ENCODE measurements at places on chromosomes 12 and 14. TPM values are rescaled to one million over a fixed set of nuclear protein-coding genes. Genes with fewer than 3 reads are reported as not detected.

The ADSS1 gene
- 2.7 TPM for total RNA-seq

GRCh38 chr14:35877276-35877675 lies 51.1 kb downstream of the BRMS1L start:
- no peak for DNase-seq

DNA sequence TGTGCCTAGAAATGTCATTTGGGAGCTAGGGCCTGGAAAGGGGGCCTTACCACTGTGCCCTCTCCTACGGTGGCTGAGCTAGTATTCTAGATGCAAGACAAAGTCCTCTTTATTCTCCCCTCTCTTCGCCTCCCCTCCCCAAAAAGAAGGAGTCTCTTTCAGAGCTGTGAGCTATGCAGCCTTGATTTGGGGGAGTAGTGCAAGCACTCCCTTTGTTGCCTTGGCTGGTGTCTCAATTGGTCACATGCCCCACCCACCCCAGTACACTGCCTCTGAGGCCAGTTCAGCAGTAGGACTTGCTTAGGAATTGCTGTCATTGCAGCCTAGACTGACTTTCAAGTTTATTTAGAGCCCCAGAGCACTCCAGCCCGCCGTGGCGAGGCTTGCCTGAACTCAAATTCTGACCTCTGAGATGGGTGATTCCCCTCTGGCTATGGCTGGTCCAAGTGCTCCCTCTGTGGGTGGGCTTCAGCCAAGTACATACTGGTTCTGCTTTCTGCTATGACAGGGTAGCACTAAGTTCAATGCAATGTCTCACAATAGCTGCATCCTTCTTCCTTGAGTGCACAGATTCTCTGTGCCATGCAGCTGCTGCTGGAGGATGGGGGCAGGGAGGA lies 37.0 kb upstream of the FBXO33 start:
- peak; percentile 78 for DNase-seq

- no peak for DNase-seq
Measured at GRCh38 chr14:100554082-100554677, 33.0 kb downstream of the BEGAIN start.

DNA sequence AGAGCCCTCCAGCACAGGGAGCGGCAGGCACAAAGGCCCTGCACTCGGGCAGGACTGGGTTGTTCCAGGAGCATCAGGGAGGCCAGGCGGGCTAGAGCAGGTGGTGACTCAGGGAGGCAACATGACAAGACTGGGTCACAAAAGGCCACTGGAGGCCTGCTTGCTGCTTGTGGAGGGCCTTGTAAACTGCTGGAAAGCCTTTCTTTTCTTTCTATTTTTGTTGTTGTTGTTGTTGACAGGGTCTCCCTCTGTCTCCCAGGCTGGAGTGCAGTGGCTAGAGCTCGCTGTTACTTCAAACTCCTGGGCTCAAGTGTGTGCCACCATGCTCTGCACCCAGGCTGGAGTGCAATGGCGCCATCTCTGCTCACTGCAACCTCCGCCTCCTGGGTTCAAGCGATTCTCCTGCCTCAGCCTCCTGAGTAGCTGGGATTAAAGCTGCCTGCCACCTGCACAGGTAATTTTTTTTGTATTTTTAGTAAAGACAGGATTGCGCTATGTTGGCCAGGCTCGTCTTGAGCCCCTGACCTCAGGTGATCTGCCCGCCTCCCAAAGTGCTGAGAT lies 11.8 kb upstream of the RCOR1 start:
- DNase-seq, result no peak

The CPNE6 gene
- not detected for total RNA-seq

The GALNT8 gene
- 0.38 TPM for total RNA-seq

GRCh38 chr14:65164825-65165135 lies 62.5 kb upstream of the MAX start:
- DNase-seq, result no peak

DNA sequence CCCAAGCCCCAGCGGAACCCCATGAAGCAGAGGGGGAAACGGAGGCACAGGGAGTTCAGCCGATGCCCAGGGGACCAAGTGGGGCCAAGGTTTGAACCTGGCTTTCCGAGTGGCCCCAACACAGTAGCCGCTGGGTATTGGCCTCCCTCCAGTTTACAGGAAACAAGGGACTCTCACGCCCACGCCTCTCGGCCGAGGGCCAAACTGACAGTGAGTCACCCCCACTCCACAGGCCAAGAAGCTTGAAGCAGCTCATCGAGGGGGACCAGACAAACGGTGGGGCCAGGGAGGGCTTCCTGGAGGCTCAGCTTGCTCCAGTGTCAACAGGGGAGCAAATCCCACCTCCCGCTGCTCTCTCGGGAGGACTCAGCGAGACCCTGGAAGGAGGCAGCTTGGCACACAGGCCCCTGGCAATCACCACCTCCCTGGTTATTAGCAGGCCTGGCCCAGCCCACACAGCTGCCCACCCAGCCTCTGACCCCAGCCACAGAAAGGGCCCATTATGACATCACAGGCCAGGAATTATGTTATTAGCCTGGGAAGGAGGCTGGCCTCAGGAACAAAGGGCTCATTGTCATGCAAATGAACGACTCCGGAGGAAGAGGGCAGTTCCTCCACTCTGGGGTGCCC lies 54.6 kb downstream of the NCOR2 start:
- DNase-seq, result no peak

Data from activated CD8-positive, alpha-beta T cell treated with anti-CD3 and anti-CD28 coated beads for 36 hours (primary cell).